NCI-H524 (cell line): ENCODE measurements at places on chromosomes 6 and 20.

GRCh38 chr6:125444006-125444923, 142.5 kb upstream of the HDDC2 start:
- DNase-seq: peak; percentile 52

- no peak for DNase-seq
Observed at GRCh38 chr6:128179876-128180438, 279.1 kb upstream of the THEMIS start.

GRCh38 chr20:39342463-39342862, 380.3 kb downstream of the DHX35 start:
- DNase-seq: no peak

GRCh38 chr6:1287103-1287591, 24.8 kb upstream of the FOXQ1 start:
- DNase-seq: no peak

- DNase-seq: no peak
Observed at GRCh38 chr6:72869621-72870020, 247.8 kb downstream of the KCNQ5 start.

DNA sequence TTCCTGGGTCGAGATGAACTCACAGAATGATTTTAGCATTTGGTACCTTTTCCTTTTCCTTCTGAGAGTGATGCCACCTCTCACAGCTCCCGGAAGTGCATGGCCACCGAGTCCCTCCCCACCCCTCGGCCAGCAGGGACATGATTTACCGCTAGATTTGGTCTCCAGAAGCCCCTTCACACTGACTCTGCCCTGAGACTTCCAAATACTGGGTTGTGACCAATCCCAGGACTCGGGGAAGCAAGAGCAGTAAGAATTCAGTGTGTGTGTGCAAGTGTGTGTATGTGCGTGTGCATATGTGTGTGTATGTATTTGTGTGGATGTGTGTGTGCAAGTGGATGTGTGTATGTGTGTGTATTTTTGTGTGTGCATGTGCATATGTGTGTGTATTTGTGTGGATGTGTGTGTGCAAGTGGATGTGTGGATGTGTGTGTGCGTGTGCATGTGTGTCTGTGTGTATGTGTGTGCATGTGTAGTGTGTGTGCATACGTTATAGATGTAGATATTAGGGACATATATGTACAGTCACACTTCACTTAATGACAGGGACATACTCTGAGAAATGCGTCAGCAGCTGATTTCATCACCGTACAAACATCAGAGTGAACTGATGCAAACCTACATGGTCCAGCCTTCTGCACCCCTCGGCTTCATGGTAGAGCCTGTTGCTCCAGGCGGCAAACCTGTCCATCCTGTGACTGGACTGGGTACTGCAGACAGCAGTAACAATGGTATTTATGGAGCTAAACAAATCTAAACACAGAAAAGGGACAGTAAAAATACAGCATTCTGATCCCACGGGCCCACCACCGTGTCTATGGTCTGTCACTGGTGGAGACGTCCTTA, 374.5 kb downstream of the TAF4 start:
- DNase-seq: no peak
